NCI-H748 treated with DMSO at 0.1 percent for 48 hours (cell line): ENCODE measurements at places on chromosomes 5 and 9.

DNA sequence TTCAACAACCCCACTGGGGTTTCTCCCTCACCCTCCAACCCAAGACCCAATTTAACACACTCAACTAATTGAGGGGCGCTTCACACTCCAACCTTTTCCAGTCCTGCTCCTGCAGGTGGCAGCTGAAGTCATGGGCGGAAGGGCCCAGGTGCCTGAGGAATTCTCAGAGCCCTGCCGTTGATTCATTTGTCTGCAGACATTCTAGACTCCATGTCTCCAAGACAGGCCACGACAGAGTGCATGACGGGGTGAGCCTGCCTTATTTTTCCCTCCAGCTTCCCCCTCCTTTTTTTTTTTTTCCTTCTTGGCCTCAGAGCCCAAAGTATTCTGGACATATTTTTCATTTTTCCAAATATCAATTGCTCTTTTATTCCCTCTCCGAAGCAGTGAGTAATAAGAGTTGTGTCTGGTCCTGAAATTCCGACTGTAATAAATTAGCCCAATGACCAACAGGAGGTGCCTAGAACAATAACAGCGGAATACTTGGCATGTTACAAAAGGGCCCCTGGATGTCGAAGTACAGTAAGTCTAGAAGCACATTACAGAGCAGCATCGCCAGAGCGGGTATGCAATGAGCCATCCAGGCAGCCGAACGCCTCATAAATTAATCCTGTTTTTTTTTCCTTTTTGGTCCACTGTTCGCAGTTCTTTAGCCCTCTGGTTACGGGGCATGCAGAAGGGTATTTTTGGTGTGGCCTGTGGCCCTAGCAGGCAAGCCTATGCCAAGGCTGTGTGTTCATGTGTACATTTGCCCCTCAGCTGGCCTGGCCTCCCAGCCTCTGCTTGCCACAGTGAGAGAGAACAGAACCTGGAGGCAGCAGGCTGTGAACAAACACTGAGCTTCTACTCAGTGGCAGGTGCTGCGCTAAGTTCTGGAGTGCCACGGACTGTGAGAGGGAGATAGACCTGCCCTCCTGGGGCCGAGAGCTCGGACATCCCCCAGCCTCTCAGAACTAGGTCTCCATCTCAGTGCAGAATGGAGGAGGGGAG is 8.6 kb upstream of the SMIM23 start:
- DNase-seq = no peak

DNA sequence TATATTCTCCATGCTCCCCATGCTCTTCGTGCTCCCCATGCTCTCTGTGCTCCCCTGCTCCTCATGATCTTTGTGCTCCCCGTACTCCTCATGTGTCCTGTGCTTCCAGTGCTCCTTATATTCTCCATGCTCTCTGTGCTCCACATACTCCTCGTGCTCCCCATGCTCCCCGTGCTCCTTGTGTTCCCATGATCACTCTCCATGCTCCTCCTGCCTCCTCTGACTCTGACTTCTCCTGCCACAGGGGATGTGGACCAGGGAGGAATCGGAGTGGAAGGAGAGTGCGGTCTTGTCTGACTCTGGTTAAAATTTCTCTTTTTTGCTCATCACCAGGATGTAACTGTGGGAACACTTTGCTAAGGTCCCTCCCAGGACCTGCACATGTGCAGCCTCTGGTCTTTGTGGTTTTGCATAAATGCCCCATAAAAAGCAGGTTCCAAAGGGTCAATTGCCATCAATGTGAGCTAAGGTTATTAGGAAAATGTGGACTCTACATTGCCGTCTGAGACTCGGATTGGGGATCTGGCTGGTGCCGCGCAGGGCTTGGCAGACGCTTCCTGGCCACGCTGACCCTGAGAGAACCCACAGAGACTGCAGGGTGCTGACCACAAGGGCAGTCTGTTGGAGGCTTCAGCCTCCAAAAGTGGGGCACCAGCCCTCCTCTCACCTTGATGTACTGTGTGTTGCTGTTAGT is 52.5 kb downstream of the TRIP13 start:
- DNase-seq = no peak

GRCh38 chr5:17185773-17186172 is 31.7 kb upstream of the BASP1 start:
- DNase-seq = no peak

DNA sequence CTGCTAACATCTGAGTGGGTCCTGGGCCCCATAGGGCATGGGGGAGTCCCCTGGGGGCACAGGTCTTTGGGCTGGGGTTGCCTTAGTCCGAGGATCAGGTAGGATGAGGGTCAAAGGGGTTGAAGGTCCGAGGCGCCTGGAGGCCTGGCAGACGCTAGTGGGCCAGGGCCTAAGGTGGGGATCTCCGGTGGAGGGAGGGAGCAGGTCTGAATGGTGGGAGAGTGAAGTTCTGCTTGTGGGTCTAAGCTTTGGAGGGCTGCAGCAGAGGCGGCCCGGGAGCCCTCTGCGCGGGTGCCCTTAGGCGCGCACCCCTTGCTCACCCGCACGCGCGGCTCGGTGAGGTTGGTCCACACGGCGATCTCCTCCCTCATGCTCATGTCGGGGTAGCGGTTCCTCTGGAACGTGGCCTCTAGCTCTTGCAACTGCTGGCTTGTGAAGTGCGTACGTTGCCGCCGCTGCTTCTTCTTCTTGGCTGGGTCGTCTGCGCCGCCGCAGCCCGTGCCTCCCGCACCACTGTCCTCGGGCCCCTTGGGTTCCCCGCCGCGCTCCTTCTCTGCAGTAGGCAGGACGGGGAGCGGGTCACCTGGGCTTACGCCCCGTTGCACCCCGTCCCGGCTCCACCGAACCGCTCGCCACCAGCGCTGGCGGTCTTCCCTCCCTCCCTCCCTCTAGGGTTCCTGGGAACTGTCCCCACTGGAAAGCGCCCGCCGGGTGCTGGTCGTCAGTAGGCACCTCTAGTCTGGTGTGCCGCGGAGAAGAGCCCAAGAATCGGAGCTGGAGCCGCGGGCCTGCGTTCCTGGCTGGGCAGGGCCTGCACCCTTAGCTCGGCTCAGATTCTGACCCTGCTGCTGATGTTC is 2.8 kb downstream of the PITX1 start:
- DNase-seq = no peak

- DNase-seq = no peak
These were observed 95.6 kb upstream of the SPOCK1 start for GRCh38 chr5:137594717-137595116.

DNA sequence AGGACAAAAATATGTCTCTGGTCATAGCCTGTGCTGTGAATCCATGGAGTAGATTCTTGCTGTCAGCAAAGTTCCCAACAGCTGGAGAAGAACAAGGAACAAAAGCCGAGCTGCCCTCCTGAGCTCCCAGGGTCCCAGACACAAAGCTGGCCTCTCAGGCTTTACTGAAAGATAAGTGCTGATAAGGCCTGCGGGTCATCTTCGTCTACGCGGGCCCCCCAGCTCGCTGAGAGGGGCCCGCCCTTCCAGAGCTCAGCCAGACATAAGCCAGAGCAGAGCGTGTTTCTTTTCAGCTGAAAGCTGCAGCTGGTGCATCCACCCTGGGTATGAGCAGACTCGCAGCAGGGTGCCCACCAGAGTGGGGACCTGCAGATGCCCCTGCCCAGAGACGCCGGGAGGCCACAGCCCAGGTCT is 84.7 kb downstream of the HSD17B3 start:
- DNase-seq = no peak

DNA sequence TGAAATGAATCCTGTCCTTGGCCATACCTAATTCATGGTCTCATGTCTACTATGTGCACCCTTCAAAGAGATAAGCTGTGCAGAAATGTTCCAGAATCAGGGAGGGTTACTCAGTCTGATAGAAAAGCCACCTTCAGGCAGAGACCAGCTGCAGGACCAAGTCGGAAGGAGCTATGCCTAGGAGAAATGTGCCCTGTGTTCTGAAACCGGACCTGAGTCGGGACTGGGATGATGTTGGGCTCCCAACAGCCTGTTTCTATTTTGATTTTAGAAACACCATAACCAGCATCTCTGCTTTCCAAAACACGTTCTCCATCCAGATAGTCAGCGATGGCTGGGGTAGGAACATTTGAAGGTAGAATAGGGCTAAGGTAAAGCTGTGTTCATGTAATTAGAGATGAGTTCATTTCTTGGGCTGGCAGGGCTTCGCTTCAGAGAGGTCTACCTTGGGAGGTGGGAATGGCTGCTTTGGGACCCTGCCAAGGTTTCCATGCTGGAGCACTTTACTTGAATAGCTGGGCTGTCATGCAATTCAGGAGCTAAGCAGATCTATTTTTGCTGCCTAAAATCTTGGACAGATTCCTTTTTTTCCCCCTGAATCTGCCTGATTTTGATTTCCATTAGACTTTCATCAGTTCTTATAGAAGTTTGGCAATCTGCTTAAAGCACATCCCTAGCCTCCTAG is 2.8 kb downstream of the ADCY2 start:
- DNase-seq = no peak

DNA sequence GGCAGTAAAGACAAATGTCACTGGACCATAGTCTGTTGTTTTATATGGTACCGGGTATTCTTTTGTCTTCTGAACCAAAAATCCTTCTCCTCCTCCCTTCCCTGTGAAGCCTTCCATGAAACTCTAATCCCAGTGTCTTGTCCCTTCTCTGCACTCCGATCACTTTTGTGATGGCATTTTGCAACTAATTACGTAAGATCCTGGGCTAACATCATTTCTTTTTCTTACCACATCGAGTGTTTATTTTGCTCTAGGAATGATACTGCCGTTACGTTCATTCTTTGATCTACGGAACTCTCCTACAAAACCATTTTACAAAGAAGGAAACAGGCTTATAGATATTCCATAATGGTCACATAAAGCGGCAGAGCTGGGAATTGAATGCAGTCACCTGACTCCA is 33.7 kb downstream of the SNX18 start:
- DNase-seq = no peak

- DNase-seq = no peak
These were observed 45.1 kb downstream of the TTC1 start for GRCh38 chr5:160054047-160054446.

GRCh38 chr5:43401827-43402226 is 10.4 kb downstream of the CCL28 start:
- DNase-seq = peak; percentile 26

GRCh38 chr9:33380390-33381094 is 21.8 kb downstream of the AQP7 start:
- DNase-seq = no peak

DNA sequence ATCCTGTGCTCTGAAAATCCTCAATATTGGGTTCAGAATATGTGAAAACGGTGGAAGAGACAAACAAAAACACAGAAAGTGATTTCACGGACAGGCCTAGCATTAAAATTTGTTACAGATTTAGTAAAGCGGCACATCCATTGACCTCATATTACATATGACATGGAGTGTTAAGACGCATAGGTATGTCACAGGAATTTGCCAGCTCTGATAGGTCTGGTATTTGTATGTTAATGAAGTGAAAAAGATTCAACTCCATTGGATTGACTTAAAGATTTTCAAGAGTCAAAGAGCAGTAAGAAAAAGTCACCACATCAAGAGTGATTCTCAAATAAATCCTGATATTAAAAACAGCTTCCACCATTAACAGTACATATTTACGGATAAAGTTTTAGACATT is 396.5 kb upstream of the SEMA6A start:
- DNase-seq = no peak

GRCh38 chr5:149834246-149834855 is 104.2 kb downstream of the PPARGC1B start:
- peak; percentile 50 for DNase-seq

DNA sequence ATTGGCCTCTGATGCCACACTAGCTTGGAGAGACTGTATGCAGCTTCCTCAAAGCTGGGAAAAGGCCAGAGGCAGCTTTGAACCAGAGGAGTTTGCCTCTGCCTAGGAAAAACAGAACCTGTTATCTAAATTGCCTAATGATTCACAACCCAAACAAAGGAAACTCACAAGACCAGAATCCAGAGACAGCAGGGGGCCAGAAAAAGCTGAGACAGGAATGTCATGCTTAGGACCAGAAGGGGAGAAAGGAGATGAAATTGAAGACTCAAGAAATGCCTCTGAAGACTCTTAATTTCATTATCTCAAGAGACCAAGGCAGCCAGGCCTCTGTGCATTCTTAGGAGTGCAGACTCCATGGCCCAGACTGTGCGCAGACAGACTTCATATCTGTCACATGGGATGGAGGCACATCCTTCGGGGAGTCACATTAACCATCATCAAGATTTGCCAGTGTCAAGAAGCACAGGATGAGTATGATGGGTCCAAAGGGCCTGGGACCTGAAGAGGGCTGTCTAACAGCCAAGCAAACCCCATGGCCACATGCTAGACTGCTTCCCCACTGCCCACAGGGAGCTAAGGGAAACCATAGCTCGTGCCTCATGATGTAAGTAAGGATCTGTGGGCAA is 57.3 kb downstream of the ARSB start:
- DNase-seq = no peak

DNA sequence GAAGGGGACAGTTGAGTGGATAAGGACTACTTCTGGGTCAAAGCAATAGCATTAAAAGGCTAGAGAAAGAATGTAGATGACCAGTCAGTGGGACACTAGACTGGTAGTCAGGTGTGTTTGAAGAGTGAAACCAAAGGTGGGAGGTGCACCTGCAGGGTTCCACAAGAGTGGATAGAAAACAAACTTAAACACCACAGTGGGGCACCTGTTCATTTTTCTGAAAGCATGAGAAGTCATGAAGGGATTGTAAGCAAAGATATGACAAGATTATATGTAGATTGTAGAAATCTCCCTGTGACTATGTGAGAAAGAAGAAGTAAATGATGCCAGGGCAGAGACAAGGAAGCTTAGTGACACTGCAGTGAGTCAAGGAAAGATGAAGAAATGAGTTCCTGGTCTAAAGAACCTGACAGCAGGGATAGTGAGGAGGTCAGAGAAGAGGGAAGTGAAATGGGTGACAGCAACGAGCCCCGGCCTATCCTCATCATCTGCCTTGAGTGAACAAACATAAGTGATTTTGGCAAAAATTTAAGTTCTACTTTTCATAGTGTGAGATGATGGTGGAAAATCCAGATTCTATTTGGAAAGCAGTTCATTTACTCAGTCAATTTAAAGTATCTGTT is 296.9 kb downstream of the TLE4 start:
- no peak for DNase-seq

GRCh38 chr5:168803541-168803940 is 224.4 kb upstream of the PANK3 start:
- no peak for DNase-seq

DNA sequence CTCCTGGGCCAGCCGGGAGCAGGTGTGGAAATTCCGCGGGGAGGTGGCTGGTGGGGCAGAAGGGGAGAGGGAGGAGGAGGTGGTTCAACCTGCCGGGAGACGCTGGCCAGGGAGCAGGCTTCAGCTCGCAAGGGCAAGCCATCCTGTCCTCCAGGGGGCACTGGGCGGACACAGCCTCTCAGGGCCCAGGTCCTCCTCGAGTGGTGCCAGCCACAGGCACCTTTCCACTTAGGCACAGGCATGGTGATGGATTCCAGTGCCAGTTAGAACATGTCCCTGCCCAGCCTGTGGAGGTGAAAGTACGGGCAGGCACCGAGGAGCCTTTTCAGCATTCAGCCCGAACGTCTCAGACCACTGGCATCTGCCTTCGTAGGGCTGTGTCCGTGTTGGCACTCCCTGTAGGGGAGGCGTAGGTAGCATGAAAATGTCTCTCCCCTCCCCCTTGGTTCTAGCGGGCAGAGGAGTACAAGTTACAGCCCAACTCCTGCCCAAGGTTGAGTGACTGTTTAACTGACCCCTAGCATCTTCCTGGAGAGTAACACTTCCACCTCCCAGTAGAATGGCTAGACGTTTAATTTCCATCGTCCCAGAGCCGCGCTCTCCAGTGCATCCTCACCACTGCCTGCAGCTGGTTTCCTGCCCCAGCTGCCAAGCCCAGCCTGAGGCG is 48.9 kb downstream of the DAB2IP start:
- peak; percentile 27 for DNase-seq

GRCh38 chr9:24007185-24007584 is 181.1 kb upstream of the ELAVL2 start:
- DNase-seq = no peak

- no peak for DNase-seq
These were observed 220.2 kb downstream of the PLK2 start for GRCh38 chr5:58239731-58240130.

GRCh38 chr5:90307782-90308181 is 101.8 kb downstream of the CETN3 start:
- no peak for DNase-seq
